Amniotic epithelial cell (primary cell): ENCODE measurements at places on chromosomes 6 and 20.

DNA sequence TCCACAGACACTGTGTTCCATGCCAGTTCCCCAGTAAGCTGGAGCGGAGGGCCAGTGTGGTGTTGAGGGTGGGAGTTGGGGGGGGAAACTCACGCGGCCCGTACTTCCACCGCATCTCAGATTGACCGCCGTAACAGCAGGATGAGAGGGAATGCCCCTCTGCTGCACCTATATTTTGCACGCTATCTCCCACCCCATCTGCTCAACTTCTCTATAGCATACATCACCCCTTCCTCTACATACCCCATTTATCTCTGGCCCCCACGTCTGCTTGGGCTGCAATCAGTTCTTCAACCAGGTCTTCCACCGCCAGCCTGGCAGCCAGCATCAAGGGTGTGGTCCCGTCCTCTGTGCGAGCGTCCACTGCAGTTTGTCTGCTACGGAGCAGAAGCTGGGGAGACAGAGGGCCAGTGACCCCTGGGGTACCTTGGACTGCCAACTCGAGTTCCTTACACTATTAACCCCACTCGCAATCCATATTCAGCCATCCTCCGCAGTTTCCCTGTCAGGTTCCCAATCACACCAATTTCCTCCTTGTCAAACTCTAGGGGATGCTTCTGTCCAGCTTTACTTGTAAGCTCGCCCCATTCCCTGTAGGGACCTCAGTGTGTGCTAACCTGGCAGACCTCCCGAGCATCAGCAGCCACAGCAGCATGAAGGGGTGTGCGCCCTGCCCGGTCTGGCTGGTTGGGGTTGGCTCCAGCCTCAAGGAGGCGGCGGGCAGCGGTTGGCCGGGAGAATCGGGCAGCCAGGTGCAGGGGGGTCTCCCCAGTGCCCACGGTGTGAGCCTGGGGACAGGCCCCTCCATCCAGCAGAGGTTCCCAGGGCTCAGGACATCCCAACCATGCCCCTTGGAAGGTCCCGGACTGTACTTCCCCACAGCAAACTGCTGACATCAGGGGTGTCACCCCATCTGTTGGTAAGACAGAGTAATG, 4.5 kb upstream of the GPSM3 start:
- no peak for DNase-seq

DNA sequence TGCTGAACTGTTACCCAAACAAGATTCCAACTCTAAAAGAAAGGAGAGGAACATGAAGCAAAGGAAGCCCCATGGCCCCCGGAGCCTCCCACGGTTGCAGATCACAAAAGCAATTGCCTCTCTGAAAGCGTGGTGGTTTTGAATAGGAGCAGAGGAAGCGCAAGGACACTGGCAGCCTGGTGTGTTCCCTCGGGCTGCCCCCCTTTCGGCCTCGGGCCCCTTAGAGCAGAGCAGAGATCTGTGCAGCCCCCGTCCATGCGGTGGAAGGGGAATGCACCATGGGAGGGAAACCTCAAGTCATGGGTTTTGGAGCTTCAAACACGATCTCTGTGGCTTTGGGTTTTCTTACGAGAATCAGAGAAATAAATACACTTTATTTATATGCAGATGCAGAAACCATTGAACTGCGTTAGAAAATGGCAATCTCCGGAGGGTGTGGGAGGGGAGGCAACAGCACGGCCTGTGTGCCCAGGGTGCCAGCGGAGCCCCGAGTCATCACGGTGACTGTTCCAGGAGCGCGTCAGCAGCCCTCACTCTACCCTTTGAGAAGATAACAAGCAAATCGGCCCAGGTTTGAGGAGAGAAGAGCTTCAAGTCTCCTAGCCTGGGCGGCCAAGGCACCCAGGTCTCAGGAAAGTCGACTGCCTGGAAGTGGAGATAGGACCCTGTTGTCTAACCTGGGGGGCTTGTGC, 20.5 kb downstream of the FOXF2 start:
- no peak for DNase-seq

- no peak for DNase-seq
Observed at GRCh38 chr6:83976037-83976755, 57.4 kb upstream of the MRAP2 start.

- peak; percentile 63 for DNase-seq
Observed at GRCh38 chr6:15297895-15298590, 52.2 kb downstream of the JARID2 start.

GRCh38 chr6:73231986-73232391, 6.7 kb upstream of the KHDC1L start:
- no peak for DNase-seq

DNA sequence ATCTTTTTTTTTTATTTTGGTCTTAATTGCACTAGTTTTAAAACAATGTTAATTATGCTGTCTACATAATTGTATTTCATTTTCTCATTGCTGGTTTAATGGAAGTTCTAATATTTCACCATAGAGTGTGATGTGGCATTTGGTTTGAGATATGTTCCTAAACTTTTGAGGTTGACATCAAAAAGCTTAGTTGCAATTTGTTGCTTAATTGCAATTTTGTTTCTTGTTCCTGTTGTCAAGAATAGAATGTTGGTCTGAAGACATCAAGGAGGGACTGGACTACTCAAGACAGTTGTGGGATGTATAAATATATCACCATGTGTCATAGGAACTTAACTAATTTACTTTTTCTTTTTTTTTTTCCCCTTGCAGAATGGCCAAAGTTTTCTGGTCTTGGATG, 12.5 kb downstream of the HSF2 start:
- DNase-seq = no peak

GRCh38 chr6:75199889-75200288, 6.0 kb downstream of the COL12A1 start:
- no peak for DNase-seq

DNA sequence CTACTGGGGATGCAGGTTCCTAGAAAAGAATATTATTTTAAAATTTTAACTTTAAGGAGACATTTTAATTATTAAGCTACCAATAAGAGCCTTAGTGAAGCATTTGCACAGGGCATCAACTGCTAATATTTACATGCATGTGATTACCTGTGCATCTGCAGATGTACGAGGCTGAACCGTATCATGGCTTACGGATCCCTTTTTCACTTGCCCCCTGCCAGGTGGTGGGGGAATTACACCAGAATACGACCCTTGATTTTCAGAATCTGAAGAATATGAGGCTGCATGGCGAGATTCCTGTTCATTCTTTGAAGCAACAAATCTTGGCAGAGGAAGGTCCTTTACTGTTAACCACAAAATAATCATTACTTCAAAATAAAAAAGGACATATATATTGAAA, 42.7 kb downstream of the REPS1 start:
- no peak for DNase-seq

DNA sequence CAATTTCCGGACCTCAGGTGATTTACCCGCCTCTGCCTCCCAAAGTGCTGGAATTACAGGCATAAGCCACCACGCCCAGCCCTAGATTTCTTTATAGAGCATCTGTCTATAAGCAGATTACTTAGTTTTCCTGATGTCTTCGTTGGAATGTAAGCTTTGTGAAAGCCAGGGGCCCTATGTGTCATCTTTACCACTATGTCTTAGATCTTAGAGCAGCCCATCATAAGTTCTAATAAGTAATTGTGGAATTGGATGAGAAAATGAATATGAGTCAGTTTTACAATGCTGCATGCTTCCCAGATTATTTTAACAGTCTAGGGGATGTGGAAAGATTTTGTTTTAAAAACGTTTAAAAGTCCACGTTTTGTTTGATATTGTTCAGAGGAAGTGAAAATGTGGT, 9.1 kb upstream of the ZBTB2 start:
- DNase-seq = peak; percentile 60

GRCh38 chr6:16108921-16109658, 19.8 kb upstream of the MYLIP start:
- peak; percentile 78 for DNase-seq

DNA sequence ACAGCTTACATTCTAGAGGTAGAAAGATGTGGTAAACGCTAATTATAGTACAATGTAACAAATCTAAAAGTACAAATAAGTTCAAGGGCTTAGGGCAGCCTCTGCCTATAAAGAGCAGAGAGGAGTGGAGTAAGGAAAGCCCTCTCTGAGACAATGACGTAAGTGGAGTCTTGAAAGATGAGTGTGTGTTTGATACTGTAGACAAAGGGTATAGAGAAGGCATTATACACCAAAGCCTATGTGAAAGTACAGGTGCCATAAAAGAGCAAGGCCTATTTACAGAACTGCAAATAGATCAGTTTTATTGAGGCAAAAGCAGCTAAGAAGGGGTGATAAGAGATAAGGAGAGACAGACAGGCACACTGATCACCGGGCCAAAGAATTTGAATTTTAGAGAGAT, 10.9 kb downstream of the GOPC start:
- peak; percentile 69 for DNase-seq

GRCh38 chr6:150391414-150391813, 22.6 kb downstream of the IYD start:
- no peak for DNase-seq

DNA sequence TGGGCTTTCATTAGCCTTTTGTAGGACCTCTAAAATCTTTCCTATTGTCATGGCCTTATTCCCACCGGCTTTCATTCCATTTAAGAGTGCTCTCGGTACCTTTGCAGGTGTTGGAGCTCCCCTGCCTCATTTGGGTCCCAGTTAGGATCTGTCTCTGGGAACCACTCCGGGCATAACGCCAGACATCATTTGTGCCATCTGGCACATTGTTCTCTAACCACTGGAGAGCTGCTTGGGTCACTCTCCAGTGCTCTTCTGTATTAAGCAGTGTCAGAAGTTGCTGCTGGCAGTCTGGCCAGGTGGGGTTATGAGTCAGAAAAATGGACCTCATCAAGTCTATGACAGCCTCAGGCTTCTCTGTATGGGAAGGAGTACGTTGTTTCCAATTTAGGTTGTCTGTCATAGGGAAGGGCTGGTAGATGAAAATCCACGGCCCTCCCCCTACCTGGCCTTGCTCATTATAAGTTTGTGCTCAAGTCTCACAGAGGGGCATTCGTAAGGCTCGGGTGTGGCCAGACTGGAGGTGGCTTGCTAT, 62.9 kb upstream of the MOCS1 start:
- no peak for DNase-seq

GRCh38 chr6:39366931-39367618, 44.6 kb upstream of the KCNK16 start:
- DNase-seq = no peak

DNA sequence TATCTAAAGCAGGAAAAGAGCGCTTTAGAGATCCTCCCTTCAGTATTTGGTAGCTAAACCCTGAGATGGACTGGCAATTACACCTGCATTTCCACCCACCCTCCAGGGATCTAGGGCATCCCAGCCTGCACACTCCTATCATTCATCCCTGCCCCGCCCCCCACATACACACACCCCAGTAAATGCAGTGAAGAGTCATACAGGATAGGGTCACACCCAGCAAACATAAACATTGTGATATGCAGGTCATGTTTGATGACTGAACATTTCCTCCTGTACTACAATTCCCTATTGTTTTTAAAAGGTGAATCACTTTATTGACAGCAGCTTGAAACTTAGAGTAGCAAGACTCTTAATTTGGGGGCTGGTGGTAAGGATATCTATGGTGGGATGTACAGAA, 112.9 kb downstream of the FOXO3 start:
- no peak for DNase-seq

DNA sequence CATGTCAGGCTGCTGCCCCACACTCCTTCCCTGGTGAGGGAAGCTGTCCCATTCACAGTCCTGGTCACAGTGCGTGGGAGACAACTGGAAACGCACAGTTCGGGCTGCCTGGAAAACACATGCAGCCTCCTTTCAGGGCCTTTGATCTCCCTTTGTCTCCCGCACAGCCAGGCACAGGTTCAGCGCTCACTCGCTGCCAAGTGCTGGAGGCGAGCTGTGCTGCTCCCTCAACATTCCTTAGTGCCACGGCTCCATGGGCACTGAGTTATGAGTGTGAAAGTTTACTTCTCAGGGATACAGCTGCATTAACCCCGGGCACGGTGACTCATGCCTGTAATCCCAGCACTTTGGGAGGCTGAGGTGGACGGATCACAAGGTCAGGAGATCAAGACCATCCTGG, 9.1 kb downstream of the YTHDF1 start:
- peak; percentile 86 for DNase-seq

GRCh38 chr6:33925936-33926335, 122.1 kb upstream of the MLN start:
- no peak for DNase-seq

- DNase-seq = no peak
Observed at GRCh38 chr6:157265635-157266034, 57.7 kb downstream of the TMEM242 start.

DNA sequence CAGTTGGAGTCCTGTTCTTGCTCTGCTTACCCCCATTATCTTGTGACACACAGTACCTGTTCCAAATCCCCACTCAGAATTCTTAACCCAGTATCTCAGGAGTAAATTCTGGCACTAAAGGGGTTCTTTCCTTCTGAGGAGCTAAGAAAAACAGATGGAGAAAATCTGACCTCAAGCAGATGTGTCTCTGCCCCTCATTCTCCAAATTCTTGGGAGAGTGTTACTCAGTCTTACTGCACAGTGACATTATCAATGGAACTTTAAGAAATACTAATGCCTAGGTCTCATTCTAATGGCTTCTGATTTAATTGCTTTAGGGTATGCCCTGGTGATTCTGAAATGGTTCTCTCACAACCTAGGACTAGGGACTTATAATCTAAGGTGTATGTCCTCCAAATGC, 40.6 kb upstream of the PTPRK start:
- no peak for DNase-seq

- DNase-seq = peak; percentile 28
Observed at GRCh38 chr6:1255636-1256365, 56.1 kb upstream of the FOXQ1 start.

GRCh38 chr6:28856620-28857005, 67.2 kb downstream of the TRIM27 start:
- no peak for DNase-seq

DNA sequence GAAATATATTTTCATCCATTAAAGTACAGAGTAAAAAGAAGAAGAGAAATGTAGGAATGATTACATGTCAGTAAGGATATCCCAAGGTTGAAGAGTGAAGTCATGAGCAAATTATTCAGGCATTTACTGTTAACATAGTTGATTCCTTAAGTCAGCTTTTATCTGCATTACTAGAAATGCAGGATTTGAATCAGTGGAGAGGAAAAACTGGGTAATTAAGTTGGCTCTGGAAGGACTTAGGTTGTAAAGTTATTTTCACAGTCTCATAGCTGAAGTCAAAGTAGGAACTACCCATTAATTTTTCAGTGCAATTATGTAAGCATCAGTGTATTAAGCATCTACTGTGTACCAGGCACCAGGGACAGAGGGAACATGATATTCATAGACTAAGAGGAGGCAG, 7.8 kb downstream of the NAA20 start:
- peak; percentile 85 for DNase-seq

- DNase-seq = no peak
Observed at GRCh38 chr20:53613748-53614147, 20.1 kb upstream of the ZNF217 start.

GRCh38 chr6:149474108-149474935, 10.5 kb downstream of the ZC3H12D start:
- no peak for DNase-seq

- no peak for DNase-seq
Observed at GRCh38 chr6:4939241-4939640, 64.6 kb downstream of the RPP40 start.
